Ecto neural progenitor cell (in vitro differentiated cells): ENCODE measurements at places on chromosomes 3 and 15.
A peak's percentile ranks its signal among the peaks of the same experiment; 100 is the strongest.

- DNase-seq = no peak
Measured at GRCh38 chr3:36957862-36958686, 13.2 kb upstream of the TRANK1 start.

GRCh38 chr3:111976254-111976653 is 2.6 kb upstream of the ABHD10 start:
- no peak for DNase-seq

DNA sequence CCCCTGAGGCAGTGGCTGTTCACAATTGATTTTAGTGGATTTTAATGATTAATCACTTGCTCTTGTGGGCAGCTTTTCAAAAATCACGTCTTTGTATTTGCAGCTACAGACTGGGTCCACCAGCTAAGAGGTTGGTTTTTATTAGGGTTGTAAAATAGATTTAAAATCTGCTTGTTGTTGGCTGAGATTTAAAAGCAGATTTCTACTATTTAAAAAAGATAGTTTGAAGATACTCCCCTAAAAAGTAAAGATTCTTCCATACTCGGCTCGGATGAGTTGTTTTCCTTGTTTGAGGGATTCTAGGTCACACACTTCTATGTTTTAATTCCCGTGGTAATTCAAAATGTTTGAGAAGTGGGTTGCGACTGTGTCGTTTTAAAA is 1.7 kb downstream of the KLHL24 start:
- no peak for DNase-seq

DNA sequence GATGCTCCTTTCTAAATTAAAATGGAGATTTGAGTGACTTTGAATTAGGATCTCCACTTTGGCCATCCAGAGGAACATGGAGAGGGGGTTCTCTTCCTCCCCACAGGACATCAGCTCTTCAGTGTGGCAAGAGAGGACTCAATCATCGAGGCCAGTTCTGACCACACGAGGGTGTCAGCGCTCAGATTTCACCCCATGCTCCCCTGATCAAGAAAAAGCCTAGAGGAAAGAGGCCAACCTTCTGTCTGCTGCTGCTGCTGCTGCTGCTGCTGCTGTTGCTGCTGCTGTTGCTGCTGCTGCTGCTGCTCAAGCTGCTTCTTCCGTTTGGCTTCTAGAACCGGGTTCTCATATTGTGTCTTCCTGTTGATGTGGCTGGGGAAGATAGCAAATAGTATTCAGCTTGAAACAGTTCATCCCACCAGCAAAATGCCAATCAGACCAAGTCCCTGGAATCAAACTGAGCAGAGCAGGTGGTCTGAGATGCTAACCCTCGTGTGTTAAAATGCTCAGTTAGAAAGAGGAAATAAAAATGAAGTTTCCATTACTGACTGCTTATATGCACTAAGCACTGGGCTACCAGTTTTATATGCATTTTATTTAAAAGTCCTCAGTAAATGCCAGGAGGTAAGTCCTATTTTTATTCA is 599.0 kb downstream of the MAGI1 start:
- DNase-seq = peak; percentile 74

DNA sequence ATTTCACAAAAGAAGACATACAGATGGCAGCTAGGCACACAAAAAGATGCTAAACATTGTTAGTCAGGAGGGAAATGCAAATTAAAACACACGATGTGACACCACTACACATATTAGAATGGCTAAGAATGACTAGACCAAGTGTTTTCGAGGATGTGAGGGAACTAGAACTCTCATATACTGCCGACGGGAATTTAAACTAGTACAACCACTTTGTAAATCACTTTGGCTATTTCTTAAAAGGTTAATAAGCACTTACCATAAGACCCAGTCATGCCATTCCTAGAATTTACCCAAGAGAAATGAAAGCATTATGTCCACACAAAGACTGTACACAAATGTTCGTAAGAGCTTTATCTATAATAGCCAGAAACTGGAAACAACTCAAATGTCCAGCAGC is 5.6 kb downstream of the CEP70 start:
- no peak for DNase-seq
